WTC11 (cell line): ENCODE measurements at places on chromosomes 7 and 10. TPM values are rescaled to one million over a fixed set of nuclear protein-coding genes. Genes with fewer than 3 reads are reported as not detected.

Gene AKR1C4
- not detected in 3 replicates for total RNA-seq

Gene TUBAL3
- 0.15 to 0.25 TPM in 2 of 3 replicates, not detected in the other for total RNA-seq

Gene SLC18A3
- 0.07 to 0.13 TPM (median 0.09 TPM) in 3 replicates for total RNA-seq

GRCh38 chr10:35416619-35417312, 80.5 kb downstream of the CCNY start:
- H3K27me3 ChIP-seq = no peaks in the 10 kb centered on the region
- no peak for DNase-seq
- H3K4me1 ChIP-seq = peaks cover 56% of the 10 kb centered on the region

Gene FAM241B
- total RNA-seq = 24.4 to 28.9 TPM (median 26.9 TPM) in 3 replicates

GRCh38 chr10:22338931-22339330, 6.4 kb upstream of the SPAG6 start:
- no peak overlapping the region for H3K4me3 ChIP-seq
- H3K27me3 ChIP-seq = peaks cover 96% of the 10 kb centered on the region
- peaks cover 11% of the 10 kb centered on the region for H3K4me1 ChIP-seq
- no peak overlapping the region for H3K27ac ChIP-seq

Gene SH2D4B
- total RNA-seq = 0.04 to 0.09 TPM in 2 of 3 replicates, not detected in the other

GRCh38 chr7:131640686-131641085, 84.3 kb upstream of the PODXL start:
- peaks cover 42% of the 10 kb centered on the region for H3K4me1 ChIP-seq
- H3K36me3 ChIP-seq = no peaks in the 10 kb centered on the region; the same call in 1 of the 2 replicates
- DNase-seq = no peak
- peaks cover 21% of the 10 kb centered on the region for H3K27me3 ChIP-seq
- no peak overlapping the region for H3K27ac ChIP-seq
- H3K4me3 ChIP-seq = no peak overlapping the region

- H3K27me3 ChIP-seq = no peaks in the 10 kb centered on the region
- no peak overlapping the region for H3K27ac ChIP-seq
- H3K4me1 ChIP-seq = peaks cover 22% of the 10 kb centered on the region
- DNase-seq = no peak
- H3K4me3 ChIP-seq = no peak overlapping the region
Observed at GRCh38 chr10:19493917-19494316, 322.3 kb upstream of the PLXDC2 start.

DNA sequence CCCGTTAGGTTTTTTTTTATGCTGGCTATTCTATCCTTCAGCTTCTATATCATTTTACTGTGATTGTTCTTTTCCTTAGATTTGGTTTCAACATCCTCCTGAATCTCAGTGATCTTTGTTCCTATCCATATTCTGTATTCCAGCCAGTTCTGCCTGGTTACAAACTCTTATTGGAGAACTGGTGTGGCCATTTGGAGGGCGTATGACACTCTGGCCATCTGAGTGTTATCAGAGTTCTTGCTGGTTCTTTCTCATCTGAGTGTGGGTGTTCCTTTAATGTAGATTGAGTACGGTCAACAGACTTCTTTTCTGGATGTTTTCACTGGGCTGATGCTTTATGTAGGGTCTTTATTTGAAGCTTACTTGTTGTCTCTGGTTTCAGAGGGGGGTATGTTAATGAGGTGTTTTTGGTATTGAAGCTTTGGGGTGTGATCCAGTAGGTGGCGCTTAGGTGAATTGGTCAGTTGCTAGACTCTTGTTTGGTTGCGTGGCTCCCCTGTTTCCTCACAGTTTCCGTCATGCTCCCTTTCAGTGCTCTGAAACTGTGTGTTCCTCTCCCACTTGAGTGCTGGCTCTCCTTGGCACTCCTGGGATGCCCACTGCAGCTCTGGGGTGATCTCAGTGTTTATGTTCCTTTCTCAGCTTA, 80.7 kb downstream of the FANK1 start:
- no peaks in the 10 kb centered on the region for H3K27me3 ChIP-seq
- H3K27ac ChIP-seq = no peak overlapping the region
- peak; percentile 35 for DNase-seq
- H3K36me3 ChIP-seq = no peaks in the 10 kb centered on the region
- no peak overlapping the region for H3K4me3 ChIP-seq

DNA sequence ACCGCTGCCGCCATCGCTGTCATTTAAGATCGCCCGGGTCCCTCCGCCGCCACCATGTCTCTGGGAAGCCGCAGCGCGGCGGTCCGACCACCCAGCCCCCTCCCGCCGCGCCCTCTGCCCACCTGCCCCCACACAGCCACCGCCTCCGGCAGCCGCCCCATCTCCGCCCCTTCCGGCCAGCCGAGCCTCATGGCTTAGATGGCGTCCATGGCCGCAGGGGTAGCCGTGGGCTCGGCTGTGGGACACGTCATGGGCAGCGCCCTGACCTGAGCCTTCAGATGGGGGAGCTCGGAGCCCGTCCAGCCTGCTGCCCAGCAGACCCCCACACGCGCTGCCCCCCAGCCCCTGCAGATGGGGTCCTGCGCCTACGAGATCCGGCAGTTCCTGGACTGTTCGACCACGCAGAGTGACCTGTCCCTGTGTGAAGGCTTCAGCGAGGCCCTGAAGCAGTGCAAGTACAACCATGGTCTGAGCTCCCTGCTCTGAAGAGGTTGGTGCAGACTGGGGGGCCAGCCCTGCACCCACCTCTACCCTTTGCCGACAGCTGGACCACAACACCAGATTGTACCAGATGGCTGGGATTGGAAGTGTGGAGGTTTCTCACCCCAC, 38.0 kb upstream of the TARP start:
- no peaks in the 10 kb centered on the region for H3K36me3 ChIP-seq
- peak overlapping the region; percentile 60 for H3K4me3 ChIP-seq
- peak; percentile 36 for DNase-seq
- no peaks in the 10 kb centered on the region for H3K27me3 ChIP-seq

DNA sequence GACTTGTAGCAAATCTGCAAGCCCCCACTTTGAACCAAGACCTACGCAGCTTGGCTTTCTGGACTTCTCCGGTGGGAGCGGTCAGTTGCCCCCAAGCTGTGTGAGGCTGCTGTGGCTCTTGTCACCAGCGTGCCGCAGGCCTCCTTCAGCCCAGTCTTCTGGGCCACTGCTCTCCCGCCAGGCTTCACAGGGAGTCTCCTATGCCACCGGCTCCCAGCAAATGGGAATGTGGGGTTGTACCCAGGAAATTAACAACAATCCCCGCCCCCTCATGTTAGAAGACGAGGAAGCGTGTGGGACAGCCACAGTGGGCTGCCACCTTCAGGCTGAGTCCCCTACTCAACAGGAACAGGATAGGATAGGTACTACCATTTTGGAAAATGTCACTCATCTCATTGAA, 4.2 kb downstream of the WDR86 start:
- peaks cover 28% of the 10 kb centered on the region for H3K4me1 ChIP-seq
- no peaks in the 10 kb centered on the region for H3K36me3 ChIP-seq
- no peak for DNase-seq
- no peak overlapping the region for H3K27ac ChIP-seq

DNA sequence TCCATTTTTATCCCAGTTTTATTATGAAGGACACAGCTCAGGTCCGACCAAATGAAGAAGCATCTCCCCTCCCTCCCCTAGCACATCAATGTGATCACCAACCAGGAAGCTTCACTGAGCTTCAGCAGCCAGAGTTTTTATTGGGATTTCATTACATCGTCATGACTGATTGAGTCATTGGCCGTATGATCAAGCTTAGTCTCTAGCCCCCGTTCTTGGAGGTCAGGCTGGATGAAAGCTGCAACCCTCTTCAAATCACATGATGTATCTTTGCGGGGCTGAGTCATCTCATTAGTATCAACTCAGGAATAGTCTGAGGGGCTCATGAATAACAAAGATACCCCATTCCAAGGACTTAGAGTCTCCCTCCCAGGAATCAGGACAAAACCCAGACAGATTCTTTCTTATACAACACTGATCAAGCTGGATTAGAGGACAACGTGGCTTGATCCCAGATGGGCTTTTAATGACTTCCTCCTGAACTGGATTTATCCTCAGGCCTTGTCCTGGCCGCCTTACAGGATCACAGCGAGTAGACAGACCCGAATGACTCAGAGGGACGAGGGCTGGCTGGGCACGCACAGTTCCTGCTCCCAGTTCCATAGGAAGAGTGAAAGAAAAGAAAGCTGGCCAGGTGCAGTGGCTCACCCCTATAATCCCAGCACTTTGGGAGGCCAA, 14.5 kb downstream of the LIMK1 start:
- H3K4me1 ChIP-seq = peaks cover 19% of the 10 kb centered on the region
- H3K27ac ChIP-seq = peak overlapping the region; percentile 39
- H3K36me3 ChIP-seq = peaks cover 46% of the 10 kb centered on the region
- no peaks in the 10 kb centered on the region for H3K27me3 ChIP-seq

- H3K36me3 ChIP-seq = no peaks in the 10 kb centered on the region
- no peaks in the 10 kb centered on the region for H3K27me3 ChIP-seq
- no peak for DNase-seq
- H3K27ac ChIP-seq = no peak overlapping the region
Observed at GRCh38 chr10:128963211-128964099, 503.6 kb upstream of the MGMT start.

GRCh38 chr7:149477494-149478443, 16.9 kb upstream of the ZNF777 start:
- H3K4me3 ChIP-seq = no peak overlapping the region
- peak; percentile 63 for DNase-seq
- peak overlapping the region; percentile 64 for H3K27ac ChIP-seq
- peaks cover 12% of the 10 kb centered on the region for H3K4me1 ChIP-seq
- H3K36me3 ChIP-seq = peaks cover 59% of the 10 kb centered on the region

- peaks cover 30% of the 10 kb centered on the region for H3K4me1 ChIP-seq
- H3K27me3 ChIP-seq = peaks cover 9% of the 10 kb centered on the region
- no peak overlapping the region for H3K4me3 ChIP-seq
Observed at GRCh38 chr10:78934532-78934898, 134.3 kb upstream of the ZMIZ1 start.

Gene ARID5B
- total RNA-seq = 0.85 to 2.3 TPM (median 1.2 TPM) in 3 replicates

Gene OR6V1
- total RNA-seq = not detected in 3 replicates

- H3K36me3 ChIP-seq = no peaks in the 10 kb centered on the region
- no peak overlapping the region for H3K4me3 ChIP-seq
- H3K4me1 ChIP-seq = no peaks in the 10 kb centered on the region
- peak; percentile 29 for DNase-seq
- no peaks in the 10 kb centered on the region; the same call in 1 of the 2 replicates for H3K27me3 ChIP-seq
Observed at GRCh38 chr7:19587291-19587690, 121.5 kb downstream of the POLR1F start.

Gene ZNF518A
- 29.9 to 34.3 TPM (median 32.0 TPM) in 3 replicates for total RNA-seq

GRCh38 chr10:3911713-3912442, 126.9 kb upstream of the KLF6 start:
- no peaks in the 10 kb centered on the region for H3K36me3 ChIP-seq
- H3K4me3 ChIP-seq = no peak overlapping the region

- H3K27me3 ChIP-seq = no peaks in the 10 kb centered on the region
- no peak for DNase-seq
Observed at GRCh38 chr10:70306886-70307520, 23.2 kb upstream of the NPFFR1 start.

DNA sequence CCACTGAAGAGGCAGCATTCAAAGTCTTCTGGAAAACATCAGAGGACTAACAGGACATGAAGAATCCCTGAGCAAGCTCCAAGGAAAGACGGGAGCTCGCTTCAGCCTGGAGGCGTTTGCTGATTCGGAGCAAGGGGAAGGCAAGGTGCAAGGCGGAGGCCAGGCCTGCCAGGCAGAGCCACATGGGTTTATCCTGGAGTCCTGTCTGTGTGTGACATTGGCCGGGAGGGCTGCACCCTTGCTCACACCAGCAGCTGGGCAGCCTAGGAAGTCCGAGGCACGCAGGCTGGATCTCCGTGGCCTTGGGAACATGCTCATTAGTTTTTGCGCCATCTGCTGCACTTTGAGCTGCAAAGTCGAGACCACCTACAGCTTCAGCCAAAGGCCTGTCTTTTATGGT, 22.3 kb upstream of the LARP4B start:
- H3K4me3 ChIP-seq = no peak overlapping the region
- H3K4me1 ChIP-seq = no peaks in the 10 kb centered on the region
- H3K36me3 ChIP-seq = no peaks in the 10 kb centered on the region
- DNase-seq = no peak

DNA sequence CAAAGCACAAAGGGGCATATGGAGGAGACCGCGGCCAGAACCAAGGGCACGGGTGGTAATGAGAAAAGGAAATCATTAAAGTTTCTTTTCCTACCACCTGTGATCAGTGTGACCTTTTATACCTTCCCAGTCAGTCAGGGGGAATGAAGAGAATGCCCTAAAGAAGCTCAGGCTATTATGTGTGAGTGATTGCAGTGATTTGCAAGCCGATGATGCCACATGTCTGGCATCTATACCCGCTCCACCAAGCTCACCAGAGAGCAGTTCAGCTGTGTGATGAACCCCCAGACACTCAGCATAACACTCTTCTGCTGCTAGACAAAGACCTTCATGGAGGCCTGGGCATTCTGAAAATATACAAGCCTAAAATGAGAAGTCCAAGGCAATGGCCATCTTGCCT, 106.2 kb upstream of the AGK start:
- no peak overlapping the region for H3K4me3 ChIP-seq
- H3K36me3 ChIP-seq = peaks cover 7% of the 10 kb centered on the region; the same call in 1 of the 2 replicates
- no peak for DNase-seq
- no peaks in the 10 kb centered on the region for H3K4me1 ChIP-seq
- H3K27ac ChIP-seq = no peak overlapping the region

DNA sequence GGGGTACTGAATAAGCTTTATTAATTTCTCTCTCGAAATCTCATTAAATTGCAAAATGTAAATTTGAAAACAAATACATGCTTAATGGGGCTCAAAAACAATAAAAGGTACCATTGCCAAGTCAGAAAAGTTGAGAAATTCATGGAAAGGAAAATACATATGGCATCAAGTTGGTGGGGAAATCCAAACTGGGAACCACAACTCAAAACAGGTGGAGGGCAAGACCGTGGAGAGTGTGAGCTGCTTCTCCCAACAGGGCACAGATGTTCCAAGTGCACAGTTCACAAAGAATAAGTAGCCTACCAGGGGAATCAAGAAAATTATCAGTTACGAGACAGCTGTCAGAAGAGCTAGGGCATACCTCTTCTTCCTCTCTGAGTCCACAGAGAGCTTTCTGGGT, 26.6 kb downstream of the MKX start:
- no peaks in the 10 kb centered on the region for H3K36me3 ChIP-seq
- H3K27ac ChIP-seq = no peak overlapping the region
- H3K4me1 ChIP-seq = no peaks in the 10 kb centered on the region
- H3K4me3 ChIP-seq = no peak overlapping the region

Gene HECW1
- 4.9 to 6.1 TPM (median 5.4 TPM) in 3 replicates for total RNA-seq

GRCh38 chr10:76114581-76115001, 683.2 kb downstream of the LRMDA start:
- H3K4me1 ChIP-seq = peaks cover 37% of the 10 kb centered on the region
- peaks cover 23% of the 10 kb centered on the region for H3K27me3 ChIP-seq
- no peak overlapping the region for H3K4me3 ChIP-seq
- no peaks in the 10 kb centered on the region for H3K36me3 ChIP-seq
- no peak overlapping the region for H3K27ac ChIP-seq
- DNase-seq = no peak

DNA sequence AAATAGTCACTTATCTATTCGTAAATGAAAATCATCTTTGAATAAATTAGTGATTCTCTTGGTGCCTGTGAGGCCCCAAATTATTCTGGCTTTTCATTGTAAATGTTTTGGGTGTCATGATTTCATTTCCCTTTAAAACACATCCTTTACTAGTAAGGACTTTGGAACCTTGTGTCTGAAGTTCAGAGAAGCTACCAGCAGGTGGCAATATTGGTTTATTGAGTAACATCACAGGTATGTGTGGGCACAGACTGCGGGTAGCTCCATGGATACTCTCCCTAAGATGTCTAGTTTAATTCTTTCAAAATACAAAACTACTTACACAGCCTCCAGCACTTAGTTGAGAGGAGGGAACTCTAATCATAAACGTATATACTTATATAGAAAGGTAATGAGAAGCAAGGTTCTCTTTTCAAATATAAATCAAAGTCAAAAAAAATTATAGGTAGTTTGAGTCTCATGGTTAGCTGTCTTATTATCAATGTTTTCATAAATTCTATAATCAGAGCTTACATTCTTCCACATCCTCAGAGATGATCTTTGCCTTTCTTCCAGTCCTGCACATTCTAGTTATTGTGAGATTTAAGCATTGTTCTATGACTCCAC, 449.6 kb downstream of the GRM8 start:
- H3K27me3 ChIP-seq = no peaks in the 10 kb centered on the region
- H3K4me1 ChIP-seq = peaks cover 11% of the 10 kb centered on the region
- H3K27ac ChIP-seq = no peak overlapping the region
- DNase-seq = peak; percentile 59
- no peak overlapping the region for H3K4me3 ChIP-seq
- H3K36me3 ChIP-seq = no peaks in the 10 kb centered on the region; the same call in 1 of the 2 replicates
